ENCODE measurements at places on chromosomes 11 and 22. TPM values are rescaled to one million over a fixed set of nuclear protein-coding genes. Genes with fewer than 3 reads are reported as not detected.

GRCh38 chr22:43305806-43306205 is 37.4 kb downstream of the SCUBE1 start:
- no peak for DNase-seq

DNA sequence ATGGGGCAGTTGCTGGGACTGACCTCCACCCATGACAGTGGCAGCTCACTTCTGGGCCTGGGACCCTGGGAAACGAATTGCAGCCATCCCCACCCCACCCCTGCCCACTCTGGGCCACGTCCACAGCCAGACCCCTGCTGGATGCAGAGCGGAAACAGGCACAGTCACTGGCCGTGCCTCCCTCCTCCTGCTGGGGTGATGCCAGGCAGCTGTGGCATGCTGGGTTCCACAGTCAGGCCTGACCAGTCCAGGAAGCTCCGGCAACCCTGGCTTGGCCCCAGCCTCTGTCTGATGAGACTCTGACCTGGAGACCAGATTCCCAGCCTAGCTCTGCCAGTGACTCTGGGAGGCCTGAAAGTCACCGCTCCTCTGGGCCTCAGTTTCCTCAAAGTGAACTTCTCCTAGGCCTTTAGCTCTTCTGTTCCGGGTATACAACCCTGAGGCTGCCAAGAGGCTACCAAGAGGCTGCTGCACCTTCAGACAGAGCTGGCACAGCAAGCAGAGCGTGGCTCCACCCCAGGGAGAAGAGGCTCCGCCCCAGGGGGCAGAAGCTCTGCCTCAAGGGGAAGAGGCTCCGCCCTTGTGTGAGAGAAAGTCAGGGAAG is 8.9 kb downstream of the SULT4A1 start:
- peak; percentile 30 for DNase-seq

The POTEH gene
- total RNA-seq: not detected

The DAGLA gene
- 1.3 TPM for total RNA-seq

The MMP8 gene
- not detected for total RNA-seq

DNA sequence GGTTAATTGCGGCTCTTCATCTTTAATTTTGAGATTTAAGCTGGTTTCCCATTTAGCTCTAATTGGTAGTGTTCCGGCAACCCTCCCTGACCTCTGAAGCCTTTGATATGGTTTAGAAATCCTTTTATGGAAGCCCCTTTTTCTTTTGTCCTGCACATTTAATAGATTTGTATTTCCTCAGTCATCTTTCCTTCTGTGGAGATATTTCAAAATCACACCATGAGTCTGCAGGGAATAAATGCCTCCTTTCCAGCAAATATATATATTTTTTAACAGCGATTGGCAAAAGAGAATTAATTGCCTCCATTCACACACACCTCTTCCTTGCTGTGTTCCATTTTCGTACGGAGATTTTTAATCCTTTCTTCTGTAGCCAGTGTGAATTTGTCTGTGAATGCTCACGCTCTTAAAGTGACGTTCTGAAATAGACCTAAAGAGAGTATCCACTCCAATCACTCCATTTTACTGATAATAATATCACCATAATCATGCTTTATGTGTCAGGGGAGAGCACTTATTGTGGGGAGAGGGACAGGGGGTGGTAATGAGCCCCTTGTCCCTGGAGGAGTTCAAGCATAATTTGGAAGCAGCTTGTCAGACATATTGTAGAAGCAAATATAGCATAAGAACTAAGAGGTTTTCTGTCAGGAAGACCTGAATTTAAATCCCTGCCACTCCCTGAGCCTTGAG is 142.5 kb upstream of the SYT13 start:
- DNase-seq: no peak

- peak; percentile 6 for DNase-seq
Observed at GRCh38 chr11:110112457-110112856, 19.3 kb downstream of the ZC3H12C start.

The UPK3A gene
- total RNA-seq: 0.89 TPM
